ENCODE measurements at places on chromosomes 12 and 14.

DNA sequence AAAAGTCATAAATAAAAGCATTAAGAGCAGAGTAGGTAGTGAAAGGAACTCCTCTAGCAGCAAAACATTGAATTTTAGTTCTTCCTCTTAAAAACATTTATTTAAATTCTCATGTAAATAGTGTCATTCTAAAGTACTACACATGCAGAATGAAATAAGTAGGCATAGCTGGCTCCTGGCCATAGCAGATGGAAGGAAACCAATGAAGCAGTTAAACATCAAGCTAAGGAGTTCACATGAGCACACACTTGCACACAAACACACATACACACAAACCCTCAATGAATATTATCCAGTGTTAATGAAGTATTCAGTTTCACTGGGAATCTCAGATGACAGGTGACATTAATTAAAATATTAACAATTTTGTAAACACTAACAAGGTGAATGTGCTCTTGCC is 69.3 kb downstream of the SLC35F4 start:
- DNase-seq, result no peak

- DNase-seq, result no peak
Measured at GRCh38 chr12:54975272-54975671, 9.3 kb downstream of the TESPA1 start.

GRCh38 chr14:71645656-71646055 is 286.6 kb upstream of the RGS6 start:
- no peak for DNase-seq

DNA sequence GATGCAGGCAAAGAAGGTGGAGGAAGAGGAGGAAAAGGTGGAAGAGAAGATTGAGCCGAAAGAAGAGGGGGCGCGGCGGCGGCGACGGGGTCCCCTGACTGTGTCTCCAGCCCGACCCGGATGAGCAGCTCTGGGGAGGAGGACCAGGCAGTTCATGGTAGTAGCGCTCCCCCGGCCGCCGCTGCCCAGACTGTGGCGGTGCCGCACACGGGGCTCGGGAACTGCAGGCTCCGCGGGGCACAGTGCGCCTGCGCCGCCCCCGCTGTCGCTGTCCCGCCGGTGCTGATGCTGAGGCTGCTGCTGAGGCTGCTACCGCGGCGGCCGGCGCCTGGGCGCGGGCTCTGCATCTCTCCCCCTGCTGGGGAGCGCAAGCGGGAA is at the start of gene KCNH5:
TSS of gene KCNH5 (minus strand) at position 225 of the 378 bp plus-strand sequence. CDS start 272 bp downstream, outside the sequence.
- peak; percentile 83 for DNase-seq

DNA sequence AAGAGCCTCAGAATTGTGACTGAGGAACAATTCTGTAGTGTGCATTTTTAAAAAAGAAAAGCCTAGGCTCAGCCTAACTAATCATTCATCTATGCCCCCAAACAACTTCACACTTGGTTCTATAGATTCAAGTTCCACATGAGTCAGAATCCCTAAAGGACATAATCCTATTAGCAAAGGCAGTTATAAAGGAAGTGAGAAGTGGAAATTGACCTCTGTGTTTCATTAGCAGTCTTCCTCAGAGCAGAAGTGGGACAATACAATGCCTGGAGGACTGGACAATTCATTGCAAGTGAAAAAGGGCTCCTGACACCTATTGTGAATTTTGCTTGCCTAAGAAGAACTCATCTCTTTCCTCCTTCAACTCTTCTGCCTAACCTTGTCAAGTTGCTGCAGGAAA is 222.3 kb downstream of the PTPRO start:
- no peak for DNase-seq

GRCh38 chr12:2877047-2877952 is at the start of the genes FOXM1 and RHNO1:
TSS of gene FOXM1 (minus strand) at chr12:2877174. CDS start at chr12:2874478, 2,696 bp downstream.
TSS of gene RHNO1 (plus strand) at chr12:2877223. CDS start at chr12:2885367, 8,144 bp downstream.
- DNase-seq, result peak; percentile 89

- DNase-seq, result peak; percentile 85
Measured at GRCh38 chr12:98373025-98373554, 142.3 kb upstream of the TMPO start.

GRCh38 chr14:74501691-74502090 is 8.1 kb downstream of the ISCA2 start:
- DNase-seq, result no peak

DNA sequence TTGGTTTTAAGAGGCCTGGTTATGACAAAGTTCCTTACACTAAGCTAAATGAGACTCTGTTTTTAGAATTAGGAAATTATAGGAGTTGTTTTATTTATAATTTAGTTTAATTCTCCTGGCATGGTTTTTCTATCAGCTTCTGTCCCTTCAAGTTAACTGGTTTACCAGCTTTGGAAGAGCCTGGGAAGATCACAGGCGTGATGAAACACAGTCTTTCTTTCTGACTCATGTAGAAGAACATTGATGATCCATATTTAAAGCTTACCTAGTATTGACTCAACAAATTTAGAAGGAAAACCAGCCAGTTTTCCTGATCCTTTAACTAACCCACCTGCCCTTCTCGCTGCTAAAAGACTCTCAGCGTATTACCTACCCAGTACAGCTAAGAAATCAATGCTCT is 155.2 kb downstream of the TGFB3 start:
- DNase-seq, result no peak

GRCh38 chr12:127162902-127163301 is 1104.1 kb upstream of the TMEM132C start:
- DNase-seq, result no peak

DNA sequence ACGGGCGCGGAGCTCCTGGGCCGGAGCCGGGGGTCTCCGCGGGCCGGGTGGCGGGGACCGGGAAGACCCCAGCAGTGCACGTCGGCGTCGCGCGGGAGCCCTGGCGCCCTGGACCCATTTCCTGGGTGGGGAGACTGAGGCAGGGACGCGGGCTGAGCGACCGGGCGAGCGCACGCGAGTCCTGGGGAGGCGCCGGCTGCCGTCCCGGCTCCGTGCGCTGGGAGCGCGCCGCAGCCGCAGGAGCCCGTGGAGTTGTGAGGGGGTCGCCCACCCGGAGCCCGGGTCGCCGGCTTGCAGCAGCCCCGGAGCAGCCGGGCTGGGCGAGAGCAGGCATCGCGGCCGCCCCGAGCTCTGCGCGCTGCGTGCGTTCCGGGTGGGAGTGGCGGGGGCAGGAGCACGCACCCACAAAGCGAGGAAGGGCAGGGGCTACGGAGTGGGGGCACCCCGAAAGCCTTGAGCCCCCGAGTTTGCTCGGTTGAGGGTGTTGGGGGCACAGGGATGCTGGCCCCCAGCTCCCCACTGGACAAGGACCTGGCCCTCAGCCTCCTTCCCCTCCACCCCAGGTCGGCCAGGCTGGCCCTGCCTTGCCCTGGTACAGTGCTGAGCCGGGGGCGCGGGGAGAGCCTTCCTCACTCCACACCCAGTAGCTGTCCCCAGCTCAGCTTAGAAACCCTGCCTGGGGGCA is 620 bp downstream of the MMP17 start:
- no peak for DNase-seq

GRCh38 chr12:79001404-79001803 is 136.8 kb downstream of the SYT1 start:
- peak; percentile 60 for DNase-seq

- DNase-seq, result no peak
Measured at GRCh38 chr12:51838762-51839161, 9.8 kb downstream of the FIGNL2 start.

DNA sequence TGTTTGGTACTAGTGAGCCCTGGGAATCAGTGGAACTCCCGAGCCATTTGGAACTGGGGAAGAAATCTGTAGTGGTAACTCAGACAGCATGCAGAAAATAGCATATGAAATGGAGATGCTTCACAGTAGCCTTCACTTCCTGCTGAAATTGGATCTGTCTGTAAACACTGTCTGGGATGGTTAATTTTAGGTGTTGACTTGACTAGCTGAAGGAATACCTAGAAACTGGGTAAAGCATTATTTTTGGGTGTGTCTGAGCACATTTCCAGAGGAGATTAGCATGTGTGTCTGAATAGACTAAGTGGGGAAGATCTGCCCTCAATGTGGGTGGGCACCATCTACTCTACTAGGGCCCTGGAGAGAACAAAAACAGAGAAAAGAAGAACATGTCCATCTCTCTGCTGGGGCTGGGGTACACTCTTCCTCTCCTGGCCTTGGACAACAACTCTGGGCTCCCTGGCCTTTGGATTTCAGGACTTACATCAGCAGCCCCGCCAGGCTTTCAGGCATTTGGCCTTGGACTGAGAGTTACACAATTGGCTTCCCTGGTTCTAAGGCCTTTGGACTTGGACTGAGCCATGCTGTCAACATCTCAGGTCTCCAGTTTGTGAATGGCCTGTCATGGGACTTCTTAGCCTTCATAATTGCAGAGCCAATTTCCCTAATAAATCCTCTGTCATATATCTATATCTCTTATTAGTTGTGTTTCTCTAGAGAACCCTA is 14.0 kb upstream of the CRADD start:
- DNase-seq, result peak; percentile 16

GRCh38 chr14:105180592-105181548 is at the start of gene NUDT14:
TSS of gene NUDT14 (minus strand) at chr14:105181312. CDS start at chr14:105181209, 103 bp downstream.
- peak; percentile 86 for DNase-seq

- DNase-seq, result no peak
Measured at GRCh38 chr12:22627371-22627770, 2.4 kb downstream of the ETNK1 start.

DNA sequence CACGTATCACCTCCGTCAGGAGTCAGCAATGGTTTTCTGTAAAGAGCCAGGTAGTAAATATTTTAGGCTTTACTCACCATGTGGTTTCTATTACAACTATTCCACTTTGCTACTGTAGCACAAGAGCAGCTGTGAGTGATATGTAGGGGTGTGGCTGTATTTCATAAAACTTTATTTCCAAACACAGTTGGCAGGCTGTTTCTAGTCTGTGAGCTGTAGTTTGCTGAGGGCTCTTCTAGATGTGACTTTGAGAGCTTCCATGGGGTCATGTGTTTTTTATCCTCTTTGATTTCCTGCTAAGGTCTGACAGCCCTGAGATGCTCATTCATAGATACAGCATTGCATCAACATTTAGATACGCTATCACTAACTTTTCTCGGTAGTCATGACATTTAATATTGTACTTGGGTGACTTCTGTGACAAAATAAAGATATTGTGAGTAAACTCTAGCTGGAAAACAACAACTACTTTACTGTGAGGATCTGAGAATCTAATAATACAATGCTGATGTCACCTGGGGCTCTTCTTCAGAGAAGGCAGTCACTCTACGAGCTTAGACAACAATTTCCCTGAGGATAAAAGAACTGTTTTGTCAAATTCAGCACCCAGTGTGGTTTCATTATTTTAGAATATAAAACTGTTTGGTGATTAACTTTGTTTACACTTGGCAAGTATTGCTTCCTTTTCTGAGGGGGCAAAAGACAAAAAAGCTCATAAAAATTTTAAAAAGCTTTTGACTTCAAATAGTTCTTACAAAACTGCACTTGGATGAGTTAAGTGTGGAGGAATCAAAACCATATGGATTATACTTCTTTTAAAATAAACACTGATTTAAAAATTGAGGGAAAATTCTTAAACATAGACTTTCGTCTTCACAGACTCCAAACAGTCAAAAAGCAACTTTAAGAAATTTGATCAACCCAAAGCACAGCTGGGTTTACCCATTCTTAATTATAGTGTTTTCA is 231.2 kb upstream of the DCN start:
- DNase-seq, result no peak

- DNase-seq, result no peak
Measured at GRCh38 chr12:1013618-1014489, 22.8 kb downstream of the ERC1 start.

GRCh38 chr12:43106355-43106754 is 445.6 kb downstream of the ADAMTS20 start:
- no peak for DNase-seq

- DNase-seq, result no peak
Measured at GRCh38 chr14:64741961-64742360, 37.7 kb downstream of the PLEKHG3 start.

DNA sequence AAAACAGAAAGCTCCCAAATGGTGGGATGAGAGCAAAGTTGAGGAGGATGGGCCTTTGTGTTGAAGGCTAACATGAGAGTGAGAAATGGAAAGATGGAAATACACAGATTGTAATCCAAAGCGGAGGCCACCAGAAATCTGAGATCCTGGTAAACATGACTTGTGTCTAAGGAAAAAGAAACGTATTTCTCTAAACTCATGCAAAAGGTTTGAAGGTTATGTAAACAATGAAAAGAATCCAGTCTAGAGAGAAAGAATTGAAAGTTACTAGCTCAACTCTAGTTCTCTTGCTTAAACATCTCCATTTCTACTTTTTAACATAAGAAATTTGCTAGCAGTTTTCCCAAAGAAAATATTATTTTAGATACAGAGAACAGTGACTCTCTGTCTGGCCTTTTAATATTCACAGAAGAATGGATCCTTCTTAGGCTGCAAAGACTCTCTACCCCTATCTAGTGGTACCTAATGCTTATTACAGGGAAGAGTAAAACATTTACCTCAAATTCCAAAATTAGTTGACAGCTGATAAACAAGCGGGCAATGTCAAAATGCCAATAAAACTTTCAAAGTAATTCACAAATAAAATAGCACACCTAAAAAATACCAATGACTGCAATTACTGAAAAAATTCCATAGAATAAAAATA is 75.8 kb upstream of the SOX5 start:
- DNase-seq, result peak; percentile 4

- DNase-seq, result no peak
Measured at GRCh38 chr14:86790408-86791364, 1202.3 kb downstream of the GALC start.

GRCh38 chr14:91453744-91454143 is 36.1 kb upstream of the CCDC88C start:
- no peak for DNase-seq

DNA sequence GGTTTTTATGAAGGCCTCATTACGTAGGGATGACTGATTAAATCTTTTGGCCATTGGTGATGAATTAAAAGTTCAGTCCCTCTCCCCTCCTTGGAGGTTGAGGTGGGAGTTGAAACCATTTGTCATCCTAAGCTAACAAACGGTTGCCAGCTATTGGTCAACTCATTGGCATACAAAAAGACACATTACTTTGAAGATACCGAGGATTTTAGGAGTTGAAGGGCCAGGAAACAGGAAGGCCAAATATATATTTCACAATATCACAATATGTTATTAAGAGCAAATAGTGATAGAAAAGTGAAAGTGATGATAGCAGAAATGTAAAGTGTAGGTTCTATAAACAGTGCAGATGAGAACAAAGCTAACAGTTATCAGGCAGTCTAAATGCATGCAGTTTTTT is 24.4 kb downstream of the RCOR1 start:
- DNase-seq, result no peak

DNA sequence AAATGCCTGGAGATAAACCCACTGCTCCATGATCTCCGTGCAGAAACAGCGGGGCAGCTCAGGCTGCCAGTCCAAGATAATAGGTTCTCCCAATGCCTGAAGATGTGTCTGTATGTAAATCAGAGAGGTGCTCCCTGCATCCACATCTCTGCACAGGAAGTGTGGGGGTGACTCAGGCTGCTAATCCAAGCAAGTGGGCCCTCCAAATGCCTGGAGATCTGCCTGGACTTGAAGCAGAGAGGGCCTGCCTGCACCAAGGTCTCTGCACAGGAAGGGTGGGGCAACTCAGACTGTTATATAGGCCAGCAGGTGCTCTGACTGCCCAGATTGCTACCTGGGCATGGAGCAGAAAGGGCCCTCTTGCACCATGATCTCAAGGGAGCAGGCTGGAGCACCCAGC is 504.7 kb downstream of the LRFN5 start:
- DNase-seq, result no peak
